ENCODE measurements at places on chromosomes 5 and 9.

- DNase-seq: no peak
These were observed 1.1 kb upstream of the PFDN1 start for GRCh38 chr5:140303966-140304365.

DNA sequence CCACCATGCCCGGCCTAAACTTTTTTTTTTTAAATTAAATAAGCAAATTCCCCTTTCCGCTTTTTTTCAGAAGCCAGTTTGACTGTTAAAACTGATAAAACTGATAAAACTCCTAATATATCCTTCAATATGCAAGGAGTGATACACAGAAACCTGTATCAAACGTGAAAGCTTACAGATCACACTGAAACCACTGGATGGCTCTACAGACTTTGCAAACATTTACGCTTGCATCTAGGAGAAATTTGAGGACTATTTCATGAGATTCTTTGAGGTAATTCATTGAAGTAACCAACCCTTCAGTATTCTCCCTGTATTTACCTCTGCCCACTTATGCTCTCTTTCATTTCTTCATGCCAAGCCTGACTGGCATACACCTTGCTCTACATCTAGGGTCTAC, 40.6 kb upstream of the CHD1 start:
- no peak for DNase-seq

DNA sequence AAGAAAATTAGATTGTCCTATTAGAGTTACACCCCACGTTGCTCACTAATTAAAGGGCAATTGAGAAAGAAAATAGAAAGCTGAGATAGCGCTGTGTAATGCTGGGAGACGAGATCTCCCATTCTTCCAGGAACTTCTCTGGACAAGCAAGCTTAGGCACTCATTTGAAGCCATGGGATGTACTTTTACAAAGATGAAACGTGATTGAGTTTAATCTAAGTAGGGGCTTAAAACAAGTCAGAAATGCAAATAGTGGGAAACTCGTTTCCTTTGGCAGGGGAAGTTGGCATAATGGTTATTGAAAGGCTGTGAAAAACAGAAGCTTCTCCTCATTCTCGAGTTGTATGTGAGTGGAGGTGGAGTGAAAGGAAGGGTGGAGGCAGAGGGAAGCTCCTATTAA, 3.7 kb downstream of the PRDM6 start:
- no peak for DNase-seq

DNA sequence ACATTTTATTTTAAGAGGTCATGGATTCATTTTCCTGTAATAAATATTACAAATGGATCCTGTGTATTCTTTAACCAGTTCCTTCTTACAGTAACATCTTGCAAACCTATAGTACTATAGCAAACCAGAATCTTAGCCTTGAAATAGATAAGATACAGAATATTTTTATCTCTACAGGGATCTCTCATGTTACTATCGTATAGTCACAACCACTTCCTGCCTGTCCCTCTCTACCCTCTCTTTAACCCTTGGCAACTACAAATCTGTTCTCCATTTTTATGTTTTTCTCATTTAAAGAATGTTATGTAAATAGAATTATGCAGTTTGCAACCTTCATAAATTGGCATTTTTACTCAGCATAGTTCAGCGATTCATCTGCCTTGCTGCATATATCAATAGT, 454.0 kb downstream of the DIRAS2 start:
- DNase-seq: no peak

DNA sequence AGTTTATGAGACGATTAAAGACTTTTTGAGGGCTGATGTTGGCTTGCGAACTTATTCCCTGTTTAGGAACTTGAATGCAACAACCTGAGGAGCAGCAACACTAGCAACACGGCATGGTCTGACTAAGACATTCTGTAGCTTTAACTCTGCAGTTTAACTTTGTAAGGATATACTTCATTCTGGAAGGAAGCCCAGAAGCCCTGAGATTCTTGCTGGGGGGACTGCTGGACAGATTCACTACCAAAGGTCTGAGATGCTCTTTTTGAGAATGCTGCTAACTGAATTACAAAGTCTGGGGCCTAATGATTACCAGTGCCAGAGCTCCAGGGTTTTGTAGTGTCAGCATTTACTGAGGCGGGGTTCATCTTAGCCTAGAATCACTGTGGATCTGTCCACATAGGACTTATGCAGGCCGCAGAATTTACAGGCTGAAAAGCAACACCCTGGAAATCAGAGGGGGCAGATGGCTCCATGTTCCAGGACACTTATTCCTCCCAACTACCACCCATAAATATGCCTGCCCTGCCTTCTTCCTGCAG, 537.1 kb upstream of the CDH18 start:
- DNase-seq: no peak

- no peak for DNase-seq
These were observed 362.7 kb upstream of the RFX3 start for GRCh38 chr9:3888497-3888858.

DNA sequence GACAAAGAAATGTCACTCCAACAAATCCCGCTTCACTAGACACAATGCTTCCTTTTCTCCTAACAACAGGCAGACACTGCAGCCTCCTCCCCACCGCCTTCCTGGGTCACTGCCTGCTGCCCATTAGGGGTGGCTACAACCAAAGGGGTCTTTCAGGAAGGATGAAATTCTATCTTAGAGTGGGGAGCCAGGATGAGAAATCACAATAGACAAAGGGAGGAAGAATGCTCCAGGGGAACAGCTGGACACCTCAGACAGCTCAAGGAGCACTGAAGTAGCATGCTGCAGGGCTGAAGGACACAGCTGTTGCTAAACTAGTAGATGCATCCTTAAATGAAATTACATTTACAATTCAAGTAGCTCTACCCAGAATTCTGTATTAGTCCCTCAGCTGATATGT, 54.2 kb downstream of the PRELID2 start:
- DNase-seq: no peak

GRCh38 chr5:127583866-127584265, 65.0 kb upstream of the CTXN3 start:
- no peak for DNase-seq

GRCh38 chr9:21833090-21833801, 30.8 kb downstream of the MTAP start:
- no peak for DNase-seq

DNA sequence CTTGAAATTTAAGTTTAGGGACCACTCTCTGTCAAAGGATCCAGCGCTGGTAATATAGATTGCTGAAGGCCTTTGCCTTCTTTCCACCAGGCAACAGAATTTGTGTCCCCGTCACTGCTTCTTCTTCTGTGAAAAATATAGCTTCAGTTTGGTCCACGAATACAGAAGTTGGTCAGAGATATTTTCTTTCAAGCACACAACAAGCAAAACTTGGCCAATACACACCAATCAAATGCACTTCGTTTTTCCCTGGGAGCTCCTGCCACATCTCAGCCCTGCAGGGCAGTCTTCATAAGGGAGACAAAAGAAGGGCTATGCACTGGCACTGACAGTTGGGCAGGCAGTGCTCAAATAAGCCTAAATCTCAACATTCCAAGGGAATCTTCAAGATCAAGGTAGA, 22.9 kb downstream of the HAVCR2 start:
- DNase-seq: no peak

GRCh38 chr5:152551061-152551460, 146.0 kb upstream of the NMUR2 start:
- no peak for DNase-seq

DNA sequence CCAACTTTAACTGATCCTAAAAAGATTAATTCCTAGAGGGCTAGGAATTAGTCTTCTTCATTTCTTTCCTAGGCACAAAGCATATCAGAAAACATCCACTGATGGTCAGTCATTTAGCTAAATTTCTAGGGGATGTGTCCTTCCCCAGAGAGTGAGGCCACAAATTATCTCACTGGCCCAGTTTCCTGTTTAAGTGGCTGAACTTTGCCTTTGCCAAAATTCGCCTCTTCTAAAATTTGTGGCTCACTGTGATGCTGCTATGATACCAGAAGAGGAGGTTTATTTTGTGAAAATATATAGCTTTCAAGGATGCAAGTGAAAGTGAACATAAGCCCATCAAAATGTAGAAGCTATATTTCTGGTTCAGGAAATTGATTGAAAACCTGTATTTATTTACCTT, 98.1 kb upstream of the FER start:
- DNase-seq: no peak

DNA sequence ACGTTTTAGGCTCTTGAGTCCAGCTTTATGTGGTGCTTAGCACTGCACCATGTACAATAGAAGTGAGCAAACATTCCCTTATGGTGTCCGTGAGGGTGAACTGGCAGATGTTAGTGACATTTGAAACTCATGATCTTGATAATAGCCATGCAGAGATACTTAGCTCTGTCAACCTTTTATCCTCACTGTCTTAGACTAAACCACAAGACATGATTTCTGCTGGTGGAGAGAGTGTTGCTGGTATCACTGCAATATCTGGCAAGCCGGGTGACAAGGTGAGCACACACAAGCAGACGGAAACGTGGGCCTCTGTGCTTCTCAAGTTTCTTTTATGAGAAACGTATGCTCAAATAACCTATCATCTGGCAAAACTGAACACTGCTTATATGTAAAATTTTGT, 68.4 kb downstream of the CAST start:
- DNase-seq: no peak

DNA sequence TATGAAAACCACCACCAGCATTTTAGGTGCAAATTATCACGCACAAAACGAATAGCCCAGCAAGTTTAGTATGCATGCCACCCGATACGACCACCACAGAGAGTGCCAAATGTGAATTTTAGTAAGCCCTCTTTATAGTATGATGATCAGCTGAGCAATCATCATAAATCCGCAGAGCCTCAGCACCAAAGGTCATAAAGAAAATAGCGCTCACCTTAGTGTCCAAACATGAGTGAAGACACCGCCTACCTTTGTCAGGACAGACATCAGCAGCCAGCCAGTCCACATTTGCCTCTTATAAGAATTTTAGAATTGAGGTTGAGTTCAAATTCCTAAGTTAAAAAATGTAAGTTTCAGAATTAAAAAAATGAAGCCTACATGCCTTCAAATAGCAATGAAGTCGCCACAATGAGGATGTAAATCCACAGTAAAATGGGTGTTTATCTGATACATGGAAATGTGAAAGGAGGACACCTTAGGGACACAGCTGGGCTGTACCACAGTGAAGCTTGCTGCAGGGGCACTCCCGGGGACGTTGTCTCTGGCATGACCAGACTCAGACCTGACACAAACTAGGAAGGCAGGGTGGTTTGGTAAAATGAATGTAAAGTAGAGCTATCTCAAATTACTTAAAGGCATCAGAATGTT, 149.0 kb downstream of the AUH start:
- DNase-seq: no peak

- no peak for DNase-seq
These were observed 45.0 kb upstream of the SH3PXD2B start for GRCh38 chr5:172499287-172499686.

GRCh38 chr5:127684726-127685467, 18.3 kb upstream of the CCDC192 start:
- DNase-seq: no peak

DNA sequence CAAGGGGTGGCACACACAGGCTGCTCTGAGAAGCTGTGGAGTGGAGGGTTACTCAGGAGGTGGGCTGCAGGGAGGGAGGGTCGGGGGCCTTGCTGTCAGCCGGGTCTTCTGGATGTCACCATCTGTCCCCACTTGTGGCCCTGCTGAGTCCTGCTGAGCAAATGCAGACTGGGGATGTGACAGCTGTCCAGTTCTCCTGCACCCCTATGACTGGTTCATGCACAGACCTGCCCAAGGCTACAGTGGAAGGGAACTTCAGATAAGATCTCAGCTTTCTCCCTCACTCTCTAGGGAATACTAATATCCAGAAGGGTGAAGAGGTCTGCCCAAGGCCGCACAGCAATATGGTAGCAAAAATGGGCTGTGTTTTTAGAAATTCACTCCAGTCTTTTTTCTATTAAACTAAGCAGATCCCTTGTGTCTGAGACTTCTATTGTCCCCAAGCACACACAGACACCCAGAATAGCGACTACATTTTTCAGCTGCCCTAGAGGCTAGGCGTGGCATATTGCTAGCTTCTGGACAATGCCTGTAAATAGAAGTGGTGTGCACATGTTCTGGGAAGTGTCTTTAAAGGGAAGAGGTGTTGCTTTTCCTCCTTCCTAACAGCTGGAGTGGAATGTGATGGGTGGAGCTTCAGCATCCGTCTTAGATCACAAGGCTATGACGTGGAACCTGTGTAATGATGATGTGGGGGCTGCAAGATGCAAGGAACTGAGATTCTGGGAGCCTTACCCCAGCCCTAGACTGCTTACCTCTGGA, 51.1 kb upstream of the TBC1D2 start:
- DNase-seq: no peak

GRCh38 chr9:27303219-27303618, 6.3 kb upstream of the EQTN start:
- DNase-seq: peak; percentile 12

- no peak for DNase-seq
These were observed 12.9 kb upstream of the FRRS1L start for GRCh38 chr9:109179801-109180523.

GRCh38 chr5:148397968-148398595, 14.3 kb downstream of the FBXO38 start:
- DNase-seq: no peak

GRCh38 chr5:177023303-177023664, 788 bp downstream of the ZNF346 start:
- DNase-seq: no peak

DNA sequence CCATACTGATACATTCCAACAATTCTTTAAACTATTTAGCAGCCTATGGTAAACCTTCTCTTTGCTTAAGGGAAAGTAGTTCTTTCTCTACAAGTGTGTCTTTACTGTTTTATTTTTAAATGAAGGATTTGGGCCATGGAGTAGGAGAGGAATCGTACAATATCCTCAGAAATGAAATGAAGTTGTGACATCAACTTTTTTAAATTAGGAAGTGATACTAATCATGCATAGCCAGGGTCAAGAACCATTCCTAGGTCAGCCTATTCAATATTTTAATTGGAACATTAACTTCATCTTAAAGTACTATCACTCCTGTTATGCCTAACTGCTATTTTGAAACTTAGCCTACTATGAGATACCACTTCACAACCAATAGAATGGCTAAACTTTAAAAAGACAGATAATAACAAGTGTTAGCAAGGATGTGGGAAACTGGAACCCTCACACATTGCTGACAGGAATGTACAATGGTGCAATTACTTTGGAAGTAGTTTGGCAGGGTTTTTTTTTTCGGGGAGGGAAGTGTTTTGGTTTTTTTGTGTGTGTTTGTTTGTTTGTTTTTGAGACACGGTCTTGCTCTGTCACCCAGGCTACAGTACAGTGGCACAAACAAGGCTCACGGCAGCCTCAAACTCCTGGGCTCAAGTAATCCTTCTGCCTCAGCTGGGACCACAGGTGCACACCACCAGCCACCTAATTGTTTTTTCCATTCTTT, 10.7 kb downstream of the AGTPBP1 start:
- no peak for DNase-seq

DNA sequence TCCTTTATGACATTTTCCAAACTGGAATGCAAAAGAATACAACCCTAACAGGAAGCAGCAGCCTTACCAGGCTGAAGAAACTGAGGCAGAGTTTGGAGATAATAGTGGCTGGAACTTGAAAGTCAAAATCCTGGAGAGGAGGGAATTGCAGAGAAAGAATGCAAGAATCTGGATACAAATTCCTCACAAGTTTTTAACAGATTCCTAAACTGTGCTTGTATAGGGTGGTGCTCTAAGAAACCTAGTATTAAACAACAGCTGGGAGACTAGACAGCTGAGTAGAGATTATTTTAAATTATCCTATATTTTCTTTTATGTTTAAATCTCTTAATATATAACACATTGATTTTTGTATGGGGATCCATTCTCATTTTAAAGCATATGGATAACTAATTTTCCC, 30.7 kb downstream of the INVS start:
- no peak for DNase-seq

All from kidney epithelial cell (primary cell).